ENCODE measurements at places on chromosomes 16 and 17. TPM values are rescaled to one million over a fixed set of nuclear protein-coding genes. Genes with fewer than 3 reads are reported as not detected.

- DNase-seq = no peak
These were observed 12.4 kb upstream of the SRCIN1 start for GRCh38 chr17:38617967-38618760.

- no peak for DNase-seq
These were observed 22.7 kb downstream of the MYO15B start for GRCh38 chr17:75610103-75610984.

Gene SHISA6
- total RNA-seq = not detected

- no peak for DNase-seq
These were observed 16.8 kb downstream of the TMEM94 start for GRCh38 chr17:75473246-75473645.

Gene ATP2A1
- total RNA-seq = 1.9 TPM

- DNase-seq = no peak
These were observed 34.0 kb upstream of the PRKCA start for GRCh38 chr17:66268247-66268927.

GRCh38 chr16:88023786-88024185, 72.6 kb downstream of the BANP start:
- DNase-seq = no peak

- DNase-seq = no peak
These were observed 33.4 kb upstream of the CLEC18A start for GRCh38 chr16:69917739-69918138.

Gene DHX38
- 98.3 TPM for total RNA-seq

- no peak for DNase-seq
These were observed 87.1 kb upstream of the HNF1B start for GRCh38 chr17:37831986-37832385.

DNA sequence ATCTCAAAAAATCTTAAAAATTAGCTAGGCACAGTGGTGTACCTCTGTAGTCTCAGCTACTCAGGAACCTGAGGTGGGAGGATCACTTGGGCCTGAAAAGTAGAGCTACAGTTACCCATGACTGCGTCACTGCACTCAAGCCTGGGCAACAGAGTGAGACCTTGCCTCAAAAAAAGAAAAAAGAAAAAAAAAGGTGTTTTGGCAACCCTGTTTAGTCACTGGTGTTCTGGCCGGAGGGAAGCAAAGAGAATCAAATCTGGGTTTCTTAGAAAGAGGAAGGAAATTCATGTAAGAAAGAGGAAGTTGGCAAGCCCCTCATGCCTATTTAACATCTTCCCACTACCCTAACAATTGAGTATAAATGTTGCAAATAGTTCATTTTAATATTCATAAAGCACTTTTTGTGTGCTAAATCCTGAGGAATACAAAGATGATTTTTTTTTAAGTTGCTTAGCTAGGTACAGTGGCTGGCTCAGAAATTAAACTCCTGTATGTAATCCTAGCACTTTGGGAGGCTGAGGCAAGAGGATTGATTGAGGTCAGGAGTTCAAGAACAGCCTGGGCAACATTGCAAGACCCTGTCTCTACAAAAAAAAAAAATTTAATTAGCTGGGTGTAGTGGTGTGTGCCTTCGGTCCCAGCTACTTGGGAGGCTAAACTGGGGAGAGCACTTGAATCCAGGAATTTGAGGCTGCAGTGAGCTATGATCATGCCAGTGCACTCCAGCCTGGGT, 6.5 kb upstream of the USP32 start:
- no peak for DNase-seq

DNA sequence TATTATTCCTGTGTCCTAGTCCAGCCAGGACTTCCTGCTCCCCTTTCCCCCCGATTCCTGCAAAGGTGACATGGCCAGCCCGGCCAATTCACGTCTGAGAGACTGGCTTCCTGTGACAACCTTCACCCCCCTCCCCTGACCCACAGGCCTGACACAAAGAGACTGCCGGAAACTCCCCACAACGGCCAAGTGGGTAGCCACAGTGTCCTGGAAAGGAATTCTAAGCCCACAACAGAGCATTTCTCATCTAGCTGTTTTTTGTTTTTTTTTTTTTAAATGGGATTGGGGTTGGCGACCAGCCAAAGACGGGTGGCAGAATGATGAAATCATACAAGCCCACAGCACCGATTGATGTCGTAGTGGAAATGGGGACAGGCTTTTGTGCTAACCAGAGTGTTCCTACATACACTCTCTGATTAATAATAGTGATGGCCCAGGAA, 2.8 kb upstream of the XAF1 start:
- DNase-seq = peak; percentile 53

Gene PERCC1
- 0.33 TPM for total RNA-seq

- no peak for DNase-seq
These were observed 93.4 kb downstream of the AMFR start for GRCh38 chr16:56331915-56332314.

DNA sequence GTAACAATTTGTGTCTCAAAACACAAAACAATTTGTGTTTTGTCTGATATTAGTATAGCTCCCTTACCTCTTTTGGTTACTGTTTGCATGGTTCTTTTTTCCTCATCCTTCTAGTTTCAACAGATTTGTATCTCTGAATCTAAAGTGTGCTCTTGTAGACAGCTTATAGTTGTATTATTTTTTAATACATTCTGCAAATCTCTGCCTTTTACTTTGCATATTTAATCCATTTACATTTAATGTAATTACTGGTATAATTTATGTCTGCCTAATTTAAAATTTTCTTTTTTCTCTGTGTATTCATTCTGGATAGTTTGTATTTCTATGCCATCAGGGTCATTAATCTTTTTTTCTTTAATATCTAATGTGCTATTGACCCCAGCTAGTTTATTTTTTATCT, 9.9 kb upstream of the GNAO1 start:
- no peak for DNase-seq

Gene TMEM204
- total RNA-seq = 27.1 TPM

Gene ST6GALNAC2
- total RNA-seq = 0.83 TPM

Gene TMEM11
- 29.8 TPM for total RNA-seq

Gene KRTAP4-3
- not detected for total RNA-seq

Gene MT3
- total RNA-seq = 0.94 TPM

Gene TLE7
- total RNA-seq = not detected

Gene OR4D1
- total RNA-seq = 0.26 TPM

DNA sequence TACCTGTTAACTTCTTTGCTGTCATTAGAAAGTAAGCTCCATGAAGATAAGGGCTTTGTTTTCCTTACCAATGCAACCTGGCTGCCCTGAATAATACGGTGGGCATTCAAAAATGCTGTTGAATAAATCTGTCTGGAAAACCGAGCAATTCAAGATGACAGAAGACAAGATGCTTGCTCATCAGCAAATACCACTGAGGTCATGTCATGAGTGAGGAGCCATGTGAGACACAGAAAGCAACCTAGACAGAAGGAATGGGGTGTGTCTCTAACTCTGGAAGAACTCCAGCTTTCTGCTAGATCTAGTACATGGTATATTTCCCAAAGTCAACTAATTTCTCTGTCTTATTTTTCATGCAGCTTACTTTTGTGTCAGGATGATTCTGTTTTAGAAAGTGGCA, 64.2 kb downstream of the STH start:
- no peak for DNase-seq

Gene ORMDL3
- total RNA-seq = 73.6 TPM

- no peak for DNase-seq
These were observed 113.9 kb upstream of the FOXF1 start for GRCh38 chr16:86396422-86396821.

Gene GAS7
- 3.3 TPM for total RNA-seq

DNA sequence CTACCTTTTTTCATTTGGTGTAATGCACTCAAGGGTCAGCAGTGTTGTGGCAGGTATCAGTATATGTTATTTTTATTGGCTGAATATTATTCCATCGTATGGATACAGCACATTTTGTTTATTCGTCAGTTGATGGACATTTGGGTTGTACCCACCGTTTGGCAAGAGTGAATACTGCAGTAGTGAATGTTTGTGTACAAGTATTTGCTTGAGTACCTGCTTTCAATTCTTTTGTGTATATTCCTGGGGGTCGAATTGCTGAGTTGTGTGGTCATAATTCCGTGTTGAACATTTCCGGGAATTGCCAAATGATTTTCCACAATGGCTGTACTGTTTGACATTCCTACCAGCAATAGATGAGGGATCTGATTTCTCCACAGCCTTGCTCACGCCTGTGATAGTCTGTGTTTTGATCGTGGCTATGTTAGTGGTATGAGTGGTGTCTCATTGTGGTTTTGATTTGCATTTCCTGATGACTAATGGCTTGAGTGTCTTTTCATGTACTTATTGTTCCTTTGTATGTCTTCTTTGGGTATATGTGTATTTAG, 108.4 kb downstream of the OR1D5 start:
- DNase-seq = no peak

Gene OGFOD1
- 87.9 TPM for total RNA-seq

Gene HMOX2
- 87.5 TPM for total RNA-seq

DNA sequence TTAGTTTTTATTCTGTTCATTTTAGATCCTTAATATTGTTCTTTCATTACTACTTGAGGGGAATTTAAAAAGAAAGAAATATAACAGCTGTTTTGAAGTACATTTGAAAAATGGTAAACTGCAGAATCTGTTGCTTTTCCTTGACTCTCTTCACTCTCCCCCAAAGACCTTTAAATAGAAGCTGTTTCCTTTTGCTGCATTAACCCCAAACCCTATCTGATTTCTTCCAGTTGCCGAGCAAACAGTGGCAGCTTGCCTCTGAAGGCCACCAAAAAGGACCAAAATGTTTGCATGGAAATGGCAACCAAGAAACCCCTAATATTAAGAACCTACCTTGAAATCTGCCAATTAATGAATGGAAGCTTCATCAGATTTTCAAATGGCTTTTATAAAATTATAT, 37.1 kb downstream of the PRKCA start:
- DNase-seq = no peak

GRCh38 chr17:1229349-1229899, 40.8 kb upstream of the BHLHA9 start:
- peak; percentile 32 for DNase-seq

- DNase-seq = no peak
These were observed 174.6 kb upstream of the RPH3AL start for GRCh38 chr17:527247-527646.

DNA sequence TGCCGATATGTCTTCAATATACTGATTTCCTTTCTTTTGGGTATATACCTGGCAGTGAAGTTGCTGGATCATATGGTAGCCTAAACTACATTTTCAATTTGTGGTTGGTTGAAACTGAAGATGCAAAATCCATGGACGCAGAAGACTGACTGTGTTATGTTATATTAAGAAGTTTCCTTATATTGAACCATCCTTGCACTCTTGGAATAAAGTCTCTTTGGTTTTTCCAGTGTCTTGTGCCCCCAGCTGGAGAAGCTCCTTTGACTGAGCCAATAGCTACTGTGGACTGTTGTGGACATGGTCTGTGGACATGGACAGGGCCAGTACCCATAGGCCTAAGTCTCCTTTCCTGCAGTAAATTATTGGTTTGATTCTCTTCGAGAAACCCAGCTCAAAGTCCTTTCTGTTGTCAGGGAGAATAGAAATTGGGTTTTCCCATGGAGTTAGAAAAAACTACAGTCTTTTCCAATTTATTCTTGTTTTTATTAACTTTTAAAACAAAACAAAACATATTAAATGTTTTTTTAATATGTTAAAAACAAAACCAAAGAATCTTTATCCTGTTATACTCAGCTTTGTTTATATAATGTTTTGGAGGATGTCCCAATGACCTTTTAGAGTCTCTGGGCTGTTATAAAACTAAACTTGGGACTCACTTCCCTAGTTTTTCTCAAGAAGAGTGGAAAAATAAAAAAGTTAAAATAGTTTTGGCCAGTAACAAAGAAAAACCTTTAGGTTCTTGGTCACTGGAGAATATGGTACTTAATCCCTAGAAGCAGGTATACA, 15.2 kb upstream of the IL34 start:
- DNase-seq = no peak

GRCh38 chr16:66502020-66502913, 47.7 kb downstream of the TK2 start:
- no peak for DNase-seq

Data from CD8-positive, alpha-beta memory T cell (primary cell).